Stimulated activated CD4-positive, alpha-beta T cell treated with anti-CD3 and anti-CD28 coated beads, TNF-alpha, amount 100 ng/mL, for 48 hours (primary cell): ENCODE measurements at places on chromosomes 12 and 14.

GRCh38 chr14:89469210-89470198, 52.5 kb upstream of the FOXN3 start:
- no peak for DNase-seq

GRCh38 chr14:29043737-29044136, 277.1 kb downstream of the FOXG1 start:
- DNase-seq, result no peak

DNA sequence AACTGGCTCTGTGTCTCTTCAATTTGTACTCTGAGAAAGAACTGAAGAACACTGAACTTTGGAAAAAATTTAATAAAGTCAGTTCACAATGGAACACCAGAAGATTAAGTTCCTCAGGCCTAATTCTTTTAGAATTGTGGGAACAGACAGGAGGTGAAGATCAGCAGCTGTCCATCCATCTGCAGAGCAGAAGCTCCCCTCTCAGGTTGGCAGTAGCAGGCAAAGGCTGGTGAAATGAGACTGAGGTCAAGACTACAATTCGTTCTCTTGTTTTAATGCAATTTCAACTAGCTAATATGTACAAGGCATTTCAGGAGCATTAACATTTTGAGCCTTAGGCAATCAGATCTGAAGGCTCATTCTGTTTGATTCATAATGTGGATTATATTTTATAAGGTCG, 10.3 kb upstream of the TRHDE start:
- DNase-seq, result no peak

DNA sequence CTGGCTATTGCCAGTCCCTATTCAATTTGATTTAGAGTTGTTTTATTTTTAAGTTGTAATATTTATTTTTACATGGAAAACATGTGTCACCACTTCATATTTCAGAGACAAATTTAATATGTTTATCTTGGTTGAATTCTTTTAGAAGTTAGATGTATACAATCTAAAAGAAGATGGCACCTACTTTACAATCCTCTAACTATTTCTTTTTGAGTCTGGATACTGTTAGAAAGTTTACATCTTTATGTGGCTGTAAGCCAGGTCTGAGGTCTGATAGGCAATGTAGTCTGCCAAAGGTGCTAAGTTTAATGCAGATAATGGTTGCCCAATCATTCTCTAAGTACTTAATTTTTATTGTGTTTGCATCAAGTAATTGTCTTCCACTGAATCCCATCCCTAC, 7.2 kb upstream of the LMO3 start:
- no peak for DNase-seq
